Fibroblast of mammary gland (primary cell): ENCODE measurements at places on chromosomes 13 and 19.

DNA sequence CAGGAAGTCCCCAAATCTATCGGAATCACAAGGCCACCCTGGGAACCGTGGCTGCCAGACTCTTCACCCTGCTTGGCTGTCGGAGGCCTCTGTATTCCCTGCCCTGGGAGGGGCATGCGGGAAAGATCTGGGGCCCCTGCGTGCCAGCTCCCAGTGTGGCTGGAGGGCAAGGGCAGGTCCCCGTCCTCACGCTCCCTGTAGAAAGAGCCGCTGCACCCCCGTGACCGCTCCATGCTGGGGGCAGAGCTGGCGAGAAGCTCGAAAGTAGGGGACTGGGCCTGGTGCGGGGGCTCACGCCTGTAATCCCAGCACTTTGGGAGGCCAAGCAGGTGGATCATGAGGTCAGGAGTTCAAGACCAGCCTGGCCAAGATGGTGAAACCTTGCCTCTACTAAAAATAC, 208.4 kb upstream of the SOX1 start:
- no peak for DNase-seq

DNA sequence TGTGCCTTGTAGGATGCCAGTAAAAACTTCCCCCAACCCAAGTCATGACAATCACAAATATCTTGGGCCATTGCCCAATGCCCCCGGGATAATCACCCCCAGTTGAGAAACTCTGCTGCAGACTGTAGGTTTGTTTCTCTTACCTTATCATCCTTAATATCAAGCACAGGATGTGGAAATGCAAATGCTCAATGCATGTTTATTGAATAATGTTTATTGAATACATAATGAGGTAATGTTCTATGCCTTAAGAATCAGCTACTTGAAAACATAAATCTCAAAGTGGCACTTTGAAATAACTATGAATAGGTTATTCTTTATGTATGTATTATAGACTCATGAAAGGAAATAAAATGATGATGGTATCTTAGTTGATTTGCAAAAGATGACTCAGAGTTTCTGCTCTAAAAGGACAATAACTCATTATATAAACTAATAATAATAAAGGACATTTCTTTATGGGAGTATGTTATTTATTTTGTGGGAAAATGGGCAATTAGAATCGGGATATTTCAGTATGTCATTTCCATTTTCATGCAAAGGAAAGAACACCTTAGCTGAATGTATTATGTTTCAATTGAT, 414.2 kb downstream of the EFNB2 start:
- no peak for DNase-seq

DNA sequence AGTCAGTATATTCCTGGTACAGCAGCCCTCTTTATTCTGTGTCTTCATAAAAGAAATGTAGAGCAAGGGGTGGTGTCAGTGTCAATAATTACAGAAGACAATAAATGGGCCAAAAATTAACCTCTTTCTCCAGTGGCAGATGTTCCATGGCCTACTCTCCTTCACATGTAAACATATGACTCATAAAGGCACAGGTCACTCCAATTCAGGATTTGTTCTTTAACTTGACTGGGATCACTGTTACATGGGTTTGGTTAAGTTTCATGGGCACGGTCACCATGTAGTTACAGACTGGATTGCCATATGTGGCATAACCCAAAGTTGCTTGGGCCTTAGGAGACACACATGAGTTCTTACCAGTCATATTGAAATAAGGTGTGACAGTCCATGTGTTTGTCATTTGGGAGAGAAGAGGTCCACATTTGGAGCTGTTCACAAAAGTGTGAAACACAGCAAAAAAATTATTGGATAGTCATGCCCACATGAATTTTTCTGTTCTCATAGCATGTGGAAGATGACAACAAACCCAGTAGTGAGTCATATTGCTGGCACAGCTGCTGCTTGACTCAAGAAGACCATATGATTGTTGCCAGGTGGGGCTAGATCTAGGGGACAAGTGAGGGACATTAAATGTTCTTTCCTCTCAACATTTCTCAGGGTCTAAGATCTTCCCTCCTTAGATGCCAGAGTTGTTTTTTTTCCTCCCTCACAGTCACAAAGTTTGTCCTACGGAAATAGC, 68.1 kb upstream of the HTR2A start:
- DNase-seq: peak; percentile 98

- DNase-seq: no peak
Measured at GRCh38 chr19:41690801-41691065, 2.7 kb upstream of the CEACAM7 start.

DNA sequence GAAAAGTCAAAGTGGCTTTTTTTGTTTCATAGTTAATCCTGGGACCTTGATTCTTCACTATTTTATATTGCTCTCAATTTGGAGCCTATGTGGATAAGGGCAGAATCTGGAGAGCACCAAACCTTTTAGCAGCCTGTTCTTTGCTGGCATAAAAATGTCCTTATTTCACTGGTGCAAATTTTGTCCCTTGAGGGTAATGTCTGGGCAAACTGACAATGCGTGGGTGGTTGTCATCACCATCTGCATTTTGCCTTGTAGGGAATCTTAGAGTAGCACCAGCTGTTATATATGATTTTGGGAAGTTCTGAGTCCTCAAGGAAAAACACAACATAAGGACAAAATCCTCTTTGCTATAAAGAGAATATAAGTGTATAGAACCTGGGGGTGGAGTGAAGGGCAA, 336.9 kb upstream of the HTR2A start:
- peak; percentile 55 for DNase-seq

- no peak for DNase-seq
Measured at GRCh38 chr13:103443604-103444003, 377.4 kb upstream of the SLC10A2 start.

GRCh38 chr13:50518781-50519201, 324.7 kb downstream of the DLEU7 start:
- DNase-seq: no peak

- peak; percentile 63 for DNase-seq
Measured at GRCh38 chr19:18349524-18350128, 9.2 kb downstream of the PGPEP1 start.
